Activated CD4-positive, alpha-beta T cell treated with anti-CD3 and anti-CD28 coated beads, Interleukin-2, Interleukin-6, amounts not matched to agents 100 ng/mL and 50 ng/mL, durations not matched to agents 16 hours and 8 hours (primary cell): ENCODE measurements at places on chromosomes 12 and 14.

DNA sequence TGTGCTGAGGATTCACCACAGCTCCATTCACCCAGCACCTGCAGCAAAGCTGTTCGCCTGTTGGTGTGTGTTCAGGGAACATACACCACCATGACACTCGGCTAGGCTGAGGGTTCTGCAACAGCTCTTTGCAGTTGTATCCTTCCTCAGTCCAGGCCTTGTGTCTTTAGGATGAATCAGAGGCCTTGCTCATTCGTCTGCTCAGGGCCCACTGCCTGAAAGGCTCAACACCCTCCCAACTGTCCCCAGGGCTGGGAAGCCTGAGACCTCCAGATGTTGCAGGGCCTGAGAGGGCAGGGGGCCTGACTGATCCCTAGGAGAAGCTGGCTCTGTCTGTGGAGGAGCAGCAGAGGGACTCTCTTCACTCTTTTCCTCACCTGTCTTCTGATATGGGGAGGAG, 11.2 kb downstream of the ZDHHC22 start:
- no peak for DNase-seq

DNA sequence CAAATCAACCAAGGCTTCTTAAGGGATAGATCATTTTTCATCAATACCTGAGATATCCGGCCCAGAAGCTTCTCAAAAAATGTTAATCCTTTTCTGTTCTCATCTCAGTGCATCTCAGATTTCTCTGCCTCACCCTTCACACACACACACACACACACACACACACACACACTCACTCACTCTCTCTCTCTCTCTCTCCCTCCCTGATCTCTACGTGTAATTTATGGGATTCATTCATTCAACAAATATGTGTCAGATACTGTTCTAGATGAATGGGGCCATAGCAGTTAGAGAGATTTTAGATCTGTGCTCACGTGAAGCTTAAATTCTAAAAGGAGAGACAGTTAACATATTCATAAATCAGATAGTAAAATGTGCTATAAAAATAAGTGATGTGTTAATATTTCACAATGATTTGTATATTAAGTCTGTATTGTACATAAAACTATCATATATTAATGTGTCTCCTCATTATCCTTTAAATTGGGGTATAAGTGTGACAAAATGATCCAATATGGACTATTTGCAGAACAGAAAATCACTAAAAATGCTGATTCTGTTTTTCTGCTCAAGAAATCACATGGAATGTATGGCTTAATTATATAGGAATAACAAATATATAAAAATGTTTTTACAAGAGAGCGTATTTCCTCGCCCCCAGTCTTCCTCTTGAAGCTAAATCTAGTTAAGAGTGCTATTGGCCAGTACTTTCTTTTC, 7.3 kb upstream of the FRMD6 start:
- DNase-seq, result no peak

- DNase-seq, result no peak
These were observed 11.0 kb upstream of the TBPL2 start for GRCh38 chr14:55451398-55451797.

DNA sequence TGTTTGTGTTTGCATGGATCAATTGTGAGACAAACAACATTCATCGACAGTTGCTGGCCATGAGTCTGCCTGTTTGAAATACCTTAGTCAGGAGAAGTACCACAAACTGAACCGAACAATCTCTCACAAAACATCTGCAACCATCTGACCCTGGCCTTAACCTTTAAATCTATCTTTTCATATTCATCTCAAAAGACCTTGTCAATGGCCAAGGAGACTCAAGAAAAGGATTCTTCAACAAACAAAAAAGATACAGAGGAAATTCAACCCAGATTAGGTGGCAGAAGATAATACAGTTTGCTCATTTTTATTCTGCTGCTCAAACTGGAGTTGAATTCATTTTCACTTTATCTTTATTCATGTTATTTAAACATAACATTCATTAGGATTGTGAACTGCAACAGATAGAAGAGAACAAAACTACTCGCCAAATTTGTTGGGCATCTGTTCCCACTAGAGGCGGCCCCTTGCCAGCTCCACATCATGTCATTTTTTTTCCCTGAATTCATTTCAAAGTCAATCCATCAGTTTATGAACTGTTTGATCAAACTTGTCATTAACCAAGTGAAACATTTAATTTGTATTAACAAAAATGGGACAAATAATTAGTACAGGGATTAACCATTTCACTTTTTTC, 152.3 kb upstream of the OTX2 start:
- DNase-seq, result no peak
